ENCODE measurements at places on chromosomes 6 and 20.
A peak's percentile ranks its signal among the peaks of the same experiment; 100 is the strongest.

DNA sequence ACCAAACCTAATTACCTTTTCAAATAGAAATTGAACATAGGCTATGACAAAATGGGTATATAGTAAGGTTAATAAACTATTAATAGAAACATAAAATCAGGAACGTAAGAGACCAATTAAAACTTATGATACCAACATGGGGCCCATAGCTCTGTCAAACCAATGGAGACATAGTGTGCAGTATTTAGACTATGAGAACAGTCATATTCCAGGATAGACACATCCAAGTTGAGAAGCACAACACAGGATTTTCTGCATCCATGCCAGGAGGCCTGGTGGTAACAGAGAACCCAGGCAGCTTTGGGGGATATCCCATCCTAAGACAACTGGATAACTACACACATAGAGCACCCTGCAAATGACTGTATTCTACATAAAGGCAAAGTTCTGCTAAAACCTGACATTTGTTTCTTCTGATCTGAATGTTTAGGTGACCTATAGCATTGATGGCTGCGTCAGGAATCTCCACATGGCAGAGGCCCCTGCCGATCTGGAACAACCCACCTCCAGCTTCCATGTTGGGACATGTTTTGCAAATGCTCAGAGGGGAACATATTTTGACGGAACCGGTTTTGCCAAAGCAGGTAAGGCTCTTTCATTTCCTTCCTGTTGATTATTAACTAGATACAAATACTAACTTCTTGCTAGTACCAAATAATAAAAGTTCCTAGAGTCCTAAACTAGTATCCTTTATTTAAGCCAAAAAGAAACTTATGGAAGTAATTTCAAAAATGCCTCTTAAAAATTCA is 202.7 kb downstream of the ARHGAP18 start:
- no peak for DNase-seq

DNA sequence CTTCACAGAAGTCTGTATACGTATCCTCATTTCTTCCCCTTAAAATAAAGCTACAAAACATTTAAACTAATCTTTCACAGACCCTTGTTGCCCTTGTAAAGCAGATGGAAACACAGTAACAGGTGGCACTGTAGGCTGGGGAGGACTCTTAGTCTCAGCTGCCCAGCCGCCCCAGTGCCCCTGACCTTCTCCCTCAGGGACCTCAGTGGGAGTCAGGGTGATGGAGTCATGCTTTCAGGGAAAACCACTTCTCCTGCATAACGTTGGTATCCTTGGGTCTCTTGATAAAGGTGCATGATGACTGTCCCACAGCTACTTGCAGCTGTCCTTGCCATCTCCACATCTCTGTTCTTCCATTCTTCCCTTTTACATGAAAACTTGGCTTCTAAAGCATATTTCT is 198.6 kb downstream of the CDKAL1 start:
- DNase-seq = no peak

GRCh38 chr20:43322851-43323250 is 133.1 kb upstream of the PTPRT start:
- no peak for DNase-seq

DNA sequence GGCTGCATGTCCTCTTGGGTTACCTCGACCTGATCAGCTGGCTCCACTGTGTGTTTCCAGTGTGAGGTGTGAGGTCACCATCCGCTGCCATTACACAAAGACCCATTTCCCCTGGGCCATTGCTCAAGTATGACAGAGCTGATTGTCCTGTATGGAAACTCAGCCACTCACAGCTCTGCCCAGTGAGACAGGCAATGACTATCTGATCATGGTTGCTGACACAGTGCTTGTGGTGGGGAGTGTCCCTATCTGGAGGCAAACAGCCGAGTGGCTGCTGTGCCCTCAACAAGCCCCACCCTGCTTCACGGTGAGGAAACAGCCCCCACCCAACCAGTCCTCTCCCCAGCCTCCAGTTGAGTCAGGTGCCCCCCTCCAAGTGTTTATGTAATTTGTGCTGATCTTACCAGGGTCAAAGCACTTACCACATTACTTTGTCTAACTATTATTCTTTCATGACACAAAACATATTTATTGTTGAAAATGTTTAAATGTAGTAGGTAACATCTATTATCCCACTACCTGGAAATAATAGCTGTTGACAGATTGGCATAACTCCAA is 11.7 kb upstream of the MAPK13 start:
- DNase-seq = peak; percentile 21

- DNase-seq = no peak
Observed at GRCh38 chr6:163750431-163751031, 336.0 kb downstream of the QKI start.

- no peak for DNase-seq
Observed at GRCh38 chr20:9686001-9686400, 152.9 kb downstream of the PAK5 start.

DNA sequence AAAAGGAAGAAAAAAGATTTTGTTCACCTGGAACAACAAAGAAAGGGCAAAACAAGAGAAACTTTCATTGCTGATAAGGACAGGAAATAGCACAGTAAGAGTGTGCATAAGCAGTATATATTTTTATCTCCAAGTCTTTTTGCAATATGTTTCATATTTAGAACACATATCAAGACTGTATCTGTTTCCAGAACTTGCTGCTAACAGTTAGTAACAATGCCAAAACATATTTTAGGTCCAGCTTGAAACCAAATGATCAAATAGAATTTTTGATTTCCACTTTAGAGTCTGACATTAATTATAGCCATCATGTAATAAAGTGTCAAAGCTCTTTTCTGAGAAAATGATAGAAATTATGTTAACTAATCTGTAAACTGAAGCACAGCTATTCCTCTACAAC is 143.5 kb upstream of the SUPT3H start:
- no peak for DNase-seq

- peak; percentile 97 for DNase-seq
Observed at GRCh38 chr6:168217880-168218537, 101.6 kb downstream of the DACT2 start.

- no peak for DNase-seq
Observed at GRCh38 chr20:11301699-11302098, 616.0 kb upstream of the BTBD3 start.

DNA sequence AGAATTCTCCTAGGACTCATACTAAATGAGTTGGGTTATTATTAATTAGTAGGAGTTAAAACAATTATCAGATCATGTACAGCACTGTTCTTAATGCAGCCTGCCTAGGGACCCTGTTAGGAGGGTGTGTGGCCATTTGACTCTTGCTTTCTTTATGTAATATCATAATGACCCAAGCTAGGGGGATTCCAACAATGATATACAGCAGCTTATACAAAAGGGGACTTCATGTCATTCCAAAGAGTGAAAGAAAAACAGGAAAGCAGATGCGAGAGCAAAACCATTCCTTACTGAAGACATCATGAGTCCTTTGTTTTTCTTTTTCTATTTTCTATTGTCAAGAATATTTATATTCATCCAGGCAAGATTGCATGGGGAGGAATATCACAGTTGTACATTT is 455.2 kb downstream of the PLCB1 start:
- no peak for DNase-seq

DNA sequence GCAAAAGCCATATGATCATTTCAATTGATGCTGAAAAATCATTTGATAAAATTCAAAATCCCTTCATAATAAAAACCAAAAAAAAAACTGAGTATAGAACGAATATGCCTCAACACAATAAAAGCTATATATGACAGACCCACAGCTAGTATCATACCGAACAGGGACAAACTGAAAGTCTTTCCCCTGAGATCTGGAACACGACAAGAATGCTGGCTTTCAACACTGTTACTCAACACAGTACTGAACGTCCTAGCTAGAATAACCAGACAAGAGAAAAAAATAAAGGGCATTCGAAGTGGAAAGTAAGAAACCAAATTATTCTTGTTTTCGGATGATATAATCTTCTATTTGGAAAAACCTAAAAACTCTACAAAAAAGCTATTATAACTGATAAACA is 559.9 kb downstream of the EPM2A start:
- no peak for DNase-seq

DNA sequence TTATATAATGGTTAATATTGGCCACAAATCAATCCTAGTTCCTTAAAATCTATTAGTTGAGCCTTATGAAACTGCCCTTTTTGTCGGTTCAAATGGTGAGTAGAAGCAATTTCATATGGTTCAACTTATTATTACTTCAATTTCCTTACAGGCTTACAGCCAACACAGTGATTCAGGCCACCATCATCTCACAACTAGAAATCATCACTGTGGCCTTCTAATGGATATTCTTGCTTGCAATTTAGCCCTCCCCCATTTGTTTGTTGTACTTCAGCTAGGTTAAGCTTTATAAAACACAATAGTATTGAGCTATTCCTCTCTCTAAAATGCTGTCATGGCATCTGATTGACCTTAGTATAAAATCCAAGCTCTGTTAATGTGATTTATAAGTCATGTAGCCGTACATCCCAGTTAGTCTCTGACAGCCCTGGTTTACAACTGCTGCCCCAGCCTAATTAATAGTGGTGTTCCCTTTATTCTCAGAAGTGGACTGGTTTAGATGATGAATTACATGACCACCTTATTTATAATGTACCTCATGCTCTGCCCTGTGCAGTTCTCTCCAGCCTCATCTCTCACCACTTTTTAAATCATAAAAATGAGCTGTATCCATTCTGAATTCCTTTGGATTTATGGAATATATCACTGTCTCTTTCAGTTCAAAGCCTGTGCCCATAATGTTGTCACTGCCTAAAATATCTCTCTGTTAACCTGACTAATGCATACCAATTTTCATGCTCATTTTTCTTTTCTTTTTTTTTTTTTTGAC is 36.7 kb downstream of the LAMA2 start:
- no peak for DNase-seq

- DNase-seq = no peak
Observed at GRCh38 chr20:952196-952795, 36.2 kb upstream of the ANGPT4 start.

- DNase-seq = no peak
Observed at GRCh38 chr6:109381061-109381746, 1.1 kb downstream of the CD164 start.

GRCh38 chr6:51529240-51529639 is 558.2 kb downstream of the PKHD1 start:
- DNase-seq = no peak

DNA sequence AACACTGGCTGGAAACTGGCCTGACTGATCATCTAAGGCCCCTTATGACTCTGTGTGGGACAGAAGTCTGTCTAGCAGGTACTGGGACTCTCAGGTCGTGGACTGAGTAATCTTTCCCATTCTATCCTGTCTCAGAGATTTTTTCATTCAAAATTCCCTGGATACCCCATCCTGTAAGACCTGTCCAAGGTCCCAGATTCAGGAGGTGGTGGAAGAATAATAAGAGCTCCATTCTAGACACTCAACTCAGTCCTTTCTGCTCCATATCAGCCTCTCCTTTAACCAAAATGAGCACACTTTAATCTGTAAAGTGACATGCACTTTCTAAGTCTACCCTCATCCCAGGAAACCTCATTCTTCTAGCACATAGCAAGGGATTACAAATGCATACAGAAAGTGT is 82.5 kb upstream of the MRPS10 start:
- DNase-seq = no peak

DNA sequence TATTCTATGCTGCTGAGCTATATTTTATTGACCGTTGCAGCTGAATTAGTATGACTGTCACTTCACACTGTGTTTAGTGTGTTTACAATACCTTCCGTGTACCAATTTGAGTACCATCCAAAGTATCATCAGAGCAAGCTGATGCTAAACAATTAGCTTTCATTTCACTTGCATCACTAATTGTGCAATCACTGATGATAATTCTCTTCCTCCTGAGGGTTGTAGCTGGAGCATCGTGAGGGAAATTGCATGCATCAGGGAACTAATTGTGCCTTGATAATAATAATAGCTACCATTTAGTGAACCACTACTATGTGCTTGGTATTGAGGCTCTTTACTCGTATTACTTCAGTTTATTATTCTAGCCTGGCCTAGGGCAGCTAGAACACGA is 384.8 kb upstream of the SOX4 start:
- no peak for DNase-seq

DNA sequence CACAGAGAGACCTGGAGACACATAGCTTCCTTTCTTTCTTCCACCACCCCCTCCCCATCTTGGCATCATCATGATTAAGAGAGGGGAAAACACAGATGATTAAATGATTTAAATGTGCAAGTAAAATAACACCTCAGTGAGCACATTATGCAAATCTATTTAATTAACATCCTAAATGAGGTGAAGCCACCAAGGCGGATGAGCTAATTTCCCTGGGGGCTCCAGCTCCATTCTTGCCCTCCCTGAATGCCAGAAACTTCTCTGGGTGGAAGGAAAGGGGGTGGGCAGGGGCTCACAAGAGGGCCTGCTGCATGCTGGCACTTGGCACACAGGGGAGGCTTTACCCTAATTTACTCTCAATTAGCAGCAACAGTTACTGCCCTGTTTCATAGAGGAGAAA is 32.5 kb upstream of the TGM2 start:
- DNase-seq = no peak

GRCh38 chr20:57872816-57873409 is 163.1 kb upstream of the PMEPA1 start:
- no peak for DNase-seq

DNA sequence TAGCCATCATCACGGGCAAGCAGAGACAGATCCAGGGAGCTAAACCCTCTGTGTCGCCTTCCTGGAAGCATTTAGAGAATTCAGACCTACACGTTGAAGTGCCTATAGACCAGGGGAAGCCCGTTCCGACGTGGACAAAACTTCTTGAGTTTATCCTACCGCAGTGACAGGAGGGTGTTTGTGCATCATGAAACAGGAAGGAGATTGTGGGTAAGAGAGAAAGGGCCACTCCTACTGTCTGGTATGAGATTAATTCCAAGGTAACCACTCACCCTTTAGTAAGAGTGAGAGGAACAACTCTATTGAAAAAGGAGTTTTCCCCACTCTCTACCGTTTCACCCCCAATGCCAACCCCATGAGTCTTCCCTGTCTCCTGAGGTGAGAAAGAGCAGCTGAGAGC is 133.7 kb downstream of the TFAP2C start:
- no peak for DNase-seq

GRCh38 chr20:50344232-50345071 is 153.8 kb downstream of the CEBPB start:
- no peak for DNase-seq

- no peak for DNase-seq
Observed at GRCh38 chr20:62232194-62232593, 6.1 kb upstream of the OSBPL2 start.

GRCh38 chr6:136378888-136379287 is 89.2 kb upstream of the BCLAF1 start:
- no peak for DNase-seq

GRCh38 chr20:19993958-19994669 is 23.0 kb upstream of the NAA20 start:
- no peak for DNase-seq

- DNase-seq = no peak
Observed at GRCh38 chr20:51341581-51341980, 200.9 kb downstream of the NFATC2 start.

DNA sequence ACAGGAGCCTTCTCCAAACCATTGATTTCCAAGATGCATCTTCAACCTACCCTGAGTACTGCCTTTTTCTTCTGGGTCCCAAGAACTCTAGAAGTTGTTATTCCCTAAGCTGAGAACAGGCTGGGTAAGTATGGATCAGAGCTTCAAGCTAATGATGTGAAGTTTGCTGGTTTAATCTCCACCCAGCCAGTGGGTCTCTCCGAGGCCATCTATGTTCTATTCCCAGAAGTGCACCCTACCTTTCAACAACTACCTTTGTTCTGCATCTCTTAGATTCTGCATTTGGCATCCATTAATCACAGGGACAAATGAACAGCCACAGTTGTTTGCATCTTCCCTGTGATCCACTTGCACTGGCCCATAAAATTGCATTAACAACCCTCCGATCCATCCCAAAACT is 246.2 kb downstream of the HIVEP2 start:
- no peak for DNase-seq

All from DMS79 (cell line).